Endothelial cell of coronary artery (primary cell): ENCODE measurements at places on chromosomes 11 and 22. TPM values are rescaled to one million over a fixed set of nuclear protein-coding genes. Genes with fewer than 3 reads are reported as not detected.

The IGF2 gene
- total RNA-seq, result 3.6 and 4.7 TPM in 2 replicates

The CD3E gene
- not detected in 2 replicates for total RNA-seq

The ZP1 gene
- not detected in 2 replicates for total RNA-seq

The SIDT2 gene
- 8.3 and 16.6 TPM in 2 replicates for total RNA-seq

The MMP3 gene
- total RNA-seq, result not detected in 2 replicates
